Cardiac muscle cell (in vitro differentiated cells and primary cell): ENCODE measurements at places on chromosomes 1 and 21. TPM values are rescaled to one million over a fixed set of nuclear protein-coding genes. Genes with fewer than 3 reads are reported as not detected.

The LDLRAD1 gene
- polyA plus RNA-seq: not detected in 2 replicates

The ETV3L gene
- not detected in 2 replicates for polyA plus RNA-seq

The VHLL gene
- polyA plus RNA-seq: 0.21 TPM in 1 of 2 replicates, not detected in the other

The ASCL5 gene
- 0.16 TPM in 1 of 2 replicates, not detected in the other for polyA plus RNA-seq

The NIBAN1 gene
- 0.05 and 1.2 TPM in 2 replicates for polyA plus RNA-seq

The SHISA4 gene
- 22.8 and 24.3 TPM in 2 replicates for polyA plus RNA-seq

The RRAGC gene
- polyA plus RNA-seq: 10.3 and 13.7 TPM in 2 replicates

The ZBTB8A gene
- polyA plus RNA-seq: 2.6 and 4.4 TPM in 2 replicates

The IL19 gene
- polyA plus RNA-seq: not detected in 2 replicates

The BATF3 gene
- polyA plus RNA-seq: 1.7 and 1.8 TPM in 2 replicates

The SYT6 gene
- polyA plus RNA-seq: 0.44 TPM in 1 of 2 replicates, not detected in the other

The SPATA1 gene
- 0.88 and 5.4 TPM in 2 replicates for polyA plus RNA-seq

The KRTAP19-1 gene
- not detected in 2 replicates for polyA plus RNA-seq

The AIM2 gene
- not detected in 2 replicates for polyA plus RNA-seq

The NTMT2 gene
- 0.55 and 0.71 TPM in 2 replicates for polyA plus RNA-seq

The C1QA gene
- not detected in 2 replicates for polyA plus RNA-seq

The PLA2G2A gene
- 1.5 TPM in 1 of 2 replicates, not detected in the other for polyA plus RNA-seq

The DNALI1 gene
- polyA plus RNA-seq: 17.8 and 23.5 TPM in 2 replicates

The AK4 gene
- 114 and 133 TPM in 2 replicates for polyA plus RNA-seq

The SLC19A1 gene
- 35.1 and 50.3 TPM in 2 replicates for polyA plus RNA-seq

The NPL gene
- polyA plus RNA-seq: 1.9 and 3.4 TPM in 2 replicates

The RERE gene
- 70.3 and 72.5 TPM in 2 replicates for polyA plus RNA-seq

The SLC9C2 gene
- polyA plus RNA-seq: 0.05 and 0.87 TPM in 2 replicates

The SAMD11 gene
- 32.2 and 63.3 TPM in 2 replicates for polyA plus RNA-seq

The SHCBP1L gene
- not detected in 2 replicates for polyA plus RNA-seq

The FCRL1 gene
- not detected in 2 replicates for polyA plus RNA-seq

The VSIG8 gene
- not detected in 2 replicates for polyA plus RNA-seq

The ATP5PO gene
- polyA plus RNA-seq: 808 and 1,053 TPM in 2 replicates

The HENMT1 gene
- 1.9 and 3.9 TPM in 2 replicates for polyA plus RNA-seq

The SLC9A1 gene
- polyA plus RNA-seq: 18.7 and 19.4 TPM in 2 replicates

The KMO gene
- 0.14 TPM in 1 of 2 replicates, not detected in the other for polyA plus RNA-seq

The CCDC28B gene
- polyA plus RNA-seq: 99.7 and 111 TPM in 2 replicates

The PFKL gene
- 204 and 281 TPM in 2 replicates for polyA plus RNA-seq

The SLAMF1 gene
- 0.10 TPM in 1 of 2 replicates, not detected in the other for polyA plus RNA-seq

The OR2L3 gene
- polyA plus RNA-seq: not detected in 2 replicates

The RPRD2 gene
- 34.8 and 36.1 TPM in 2 replicates for polyA plus RNA-seq

The AUNIP gene
- polyA plus RNA-seq: 4.9 and 5.6 TPM in 2 replicates

The UBE2U gene
- polyA plus RNA-seq: 0.66 TPM in 1 of 2 replicates, not detected in the other

The MACF1 gene
- polyA plus RNA-seq: 80.4 and 144 TPM in 2 replicates

The SIM2 gene
- 0.05 and 0.31 TPM in 2 replicates for polyA plus RNA-seq

The SF3B4 gene
- 74.9 and 75.8 TPM in 2 replicates for polyA plus RNA-seq

The S100A3 gene
- polyA plus RNA-seq: 0.42 and 0.86 TPM in 2 replicates

The UTP11 gene
- polyA plus RNA-seq: 42.7 and 57.0 TPM in 2 replicates

The GBP2 gene
- polyA plus RNA-seq: 0.83 and 1.7 TPM in 2 replicates

The LHX8 gene
- 0.47 and 1.9 TPM in 2 replicates for polyA plus RNA-seq

The GUCA2A gene
- polyA plus RNA-seq: not detected in 2 replicates

The ST7L gene
- polyA plus RNA-seq: 26.6 and 27.1 TPM in 2 replicates

The NUP210L gene
- polyA plus RNA-seq: not detected in 2 replicates

The OR2T33 gene
- 0.17 TPM in 1 of 2 replicates, not detected in the other for polyA plus RNA-seq

The HES2 gene
- polyA plus RNA-seq: 0.09 TPM in 1 of 2 replicates, not detected in the other

The STIL gene
- polyA plus RNA-seq: 2.3 and 7.5 TPM in 2 replicates

The TMEM50A gene
- polyA plus RNA-seq: 229 and 248 TPM in 2 replicates

The PGLYRP3 gene
- not detected in 2 replicates for polyA plus RNA-seq

The TRIM58 gene
- 2.2 and 2.6 TPM in 2 replicates for polyA plus RNA-seq

The FAM72B gene
- 1.8 and 13.4 TPM in 2 replicates for polyA plus RNA-seq

The LEFTY1 gene
- 0.25 TPM in 1 of 2 replicates, not detected in the other for polyA plus RNA-seq

The ITLN2 gene
- not detected in 2 replicates for polyA plus RNA-seq
